Gastrocnemius medialis (tissue), 4 donors: ENCODE measurements at places on chromosomes 3 and 15. TPM values are rescaled to one million over a fixed set of nuclear protein-coding genes. Genes with fewer than 3 reads are reported as not detected.

RBPMS2 gene
- total RNA-seq: 0.26 TPM

ELL3 gene
- total RNA-seq: 2.1 TPM

DNA sequence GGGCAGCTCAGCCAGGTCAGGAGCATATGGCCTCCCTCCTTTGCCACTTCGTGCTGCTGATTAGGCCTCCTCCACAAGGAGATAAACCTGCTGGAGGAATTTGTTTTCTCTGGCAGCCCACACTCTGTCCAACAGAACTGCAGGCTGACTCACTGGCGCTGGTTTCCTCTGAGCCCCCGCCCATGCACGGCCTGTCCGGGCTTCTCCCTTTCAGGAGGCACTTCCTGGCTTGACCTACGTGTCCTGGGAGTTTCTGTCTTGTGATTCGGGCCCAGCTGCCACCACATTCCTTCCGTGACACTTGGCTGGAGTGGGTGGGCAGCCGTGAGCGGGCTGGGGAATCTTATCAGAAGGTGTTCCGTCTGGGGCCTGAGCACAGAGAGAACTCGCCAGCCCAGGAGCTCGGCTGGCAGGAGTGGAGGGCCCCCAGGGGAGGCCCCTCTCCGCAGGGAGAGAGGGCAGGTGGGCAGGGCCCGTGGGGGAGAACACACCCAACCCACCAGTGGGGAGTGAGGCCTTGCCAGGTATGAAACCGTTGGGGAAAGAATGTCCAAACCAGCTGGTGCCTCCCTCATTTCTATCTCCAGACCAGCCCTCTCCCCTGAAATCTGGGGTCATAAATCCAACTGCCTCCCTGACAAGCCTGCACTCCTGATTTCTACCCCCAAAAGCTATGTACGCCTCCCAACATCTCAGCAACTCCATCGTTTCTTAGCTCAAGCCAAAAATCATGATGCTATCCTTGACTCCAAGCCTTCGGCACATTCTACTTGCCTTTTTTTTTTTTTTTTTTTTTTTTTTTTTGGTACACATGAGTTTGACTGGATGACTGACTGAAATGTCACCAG is 110.6 kb upstream of the MEF2A start:
- DNase-seq: peak; percentile 85
- H3K4me3 ChIP-seq: no peak overlapping the region
- H3K4me1 ChIP-seq: peaks cover 41% of the 10 kb centered on the region
- H3K36me3 ChIP-seq: no peaks in the 10 kb centered on the region
- peak overlapping the region; percentile 88 for H3K27ac ChIP-seq

- H3K36me3 ChIP-seq: no peaks in the 10 kb centered on the region
- H3K27me3 ChIP-seq: no peaks in the 10 kb centered on the region
- no peak overlapping the region for H3K27ac ChIP-seq
Observed at GRCh38 chr15:69926006-69926405, 171.7 kb downstream of the TLE3 start.

GRCh38 chr3:161049683-161050248 is 55.4 kb downstream of the B3GALNT1 start:
- no peak overlapping the region for H3K27ac ChIP-seq
- peak; percentile 24 for DNase-seq
- H3K4me1 ChIP-seq: no peaks in the 10 kb centered on the region
- no peaks in the 10 kb centered on the region for H3K27me3 ChIP-seq
- H3K4me3 ChIP-seq: no peak overlapping the region
